ENCODE measurements at places on chromosomes 1 and 21.

DNA sequence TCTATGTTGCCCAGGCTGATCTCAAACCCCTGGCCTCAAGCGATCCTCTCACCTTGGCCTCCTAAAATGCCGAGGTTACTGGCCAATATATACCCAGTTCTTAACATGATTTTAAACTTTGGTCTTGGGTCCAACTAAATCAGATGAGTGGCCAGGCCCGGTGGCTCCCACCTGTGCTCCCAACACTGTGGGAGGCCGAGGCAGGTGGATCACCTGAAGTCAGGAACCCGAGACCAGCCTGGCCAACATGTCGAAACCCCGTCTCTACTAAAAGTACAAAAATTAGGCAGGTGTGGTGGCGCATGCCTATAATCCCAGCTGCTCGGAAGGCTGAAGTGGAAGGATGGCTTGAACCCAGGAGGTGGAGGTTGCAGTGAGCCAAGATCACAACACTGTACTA, 29.6 kb downstream of the TOMM20 start:
- DNase-seq = no peak

- DNase-seq = no peak
Observed at GRCh38 chr1:206464456-206464964, 5.8 kb upstream of the IKBKE start.

DNA sequence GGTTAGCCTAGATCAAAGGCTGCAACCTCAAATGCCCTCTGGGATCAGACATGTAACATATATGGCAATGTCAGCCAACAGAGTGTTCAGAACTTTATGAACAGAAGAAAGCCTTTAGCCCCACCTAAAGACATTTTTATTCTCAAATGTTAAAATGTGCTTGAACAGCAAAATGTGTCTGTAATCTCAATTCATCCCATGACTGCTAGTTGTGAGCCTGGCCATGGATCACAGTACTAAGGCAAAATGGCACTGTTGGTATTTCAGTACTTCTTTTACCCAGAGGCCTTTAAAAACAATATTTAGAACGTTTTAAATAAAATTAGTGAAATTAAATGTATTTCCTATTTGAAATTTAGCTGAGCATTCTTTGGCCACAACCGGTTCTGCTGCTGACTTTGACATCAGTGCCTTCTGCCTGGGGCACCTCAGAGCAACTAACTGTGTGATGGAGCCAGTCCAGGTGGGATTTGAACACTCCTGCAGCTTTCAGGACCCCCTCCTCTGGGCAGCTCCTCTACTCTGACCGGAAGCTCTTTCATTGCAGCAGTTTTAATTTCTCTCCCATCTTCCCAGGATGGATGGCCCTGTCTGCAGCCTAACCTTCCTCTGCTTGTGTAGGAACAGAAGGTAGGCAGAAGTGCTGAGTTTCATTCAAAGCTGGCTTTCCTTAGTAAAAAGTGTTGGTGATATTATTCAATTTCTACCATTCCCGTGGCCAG, 68.3 kb upstream of the NFIA start:
- no peak for DNase-seq

- no peak for DNase-seq
Observed at GRCh38 chr1:169624912-169625311, 5.0 kb downstream of the SELP start.

GRCh38 chr1:11272544-11272831, 510 bp upstream of the UBIAD1 start:
- no peak for DNase-seq

GRCh38 chr1:31228986-31229385, 10.7 kb downstream of the NKAIN1 start:
- no peak for DNase-seq

DNA sequence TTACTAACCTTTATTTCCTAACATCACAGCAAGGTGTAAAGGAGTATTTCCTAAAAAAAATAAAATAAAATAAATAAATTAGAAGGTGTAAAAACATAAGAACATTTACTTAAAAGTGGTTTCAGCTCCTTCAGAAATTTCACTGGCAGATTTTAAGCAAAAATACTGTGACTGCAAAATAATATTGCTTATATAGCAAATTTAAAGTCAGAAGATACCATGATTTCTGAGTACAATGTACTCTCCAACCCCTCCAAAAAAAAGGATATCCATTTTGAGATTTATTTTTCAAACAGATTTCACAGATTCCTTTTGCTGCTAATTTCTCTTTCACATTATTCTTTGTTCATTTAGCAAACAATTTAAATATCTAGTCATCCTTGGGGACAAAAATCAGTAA, 18.5 kb downstream of the ANKRD13C start:
- DNase-seq = no peak

- DNase-seq = no peak
Observed at GRCh38 chr1:56356376-56356990, 222.9 kb downstream of the PLPP3 start.

All from neural crest cell (in vitro differentiated cells).